ENCODE measurements at places on chromosomes 3 and 15.

DNA sequence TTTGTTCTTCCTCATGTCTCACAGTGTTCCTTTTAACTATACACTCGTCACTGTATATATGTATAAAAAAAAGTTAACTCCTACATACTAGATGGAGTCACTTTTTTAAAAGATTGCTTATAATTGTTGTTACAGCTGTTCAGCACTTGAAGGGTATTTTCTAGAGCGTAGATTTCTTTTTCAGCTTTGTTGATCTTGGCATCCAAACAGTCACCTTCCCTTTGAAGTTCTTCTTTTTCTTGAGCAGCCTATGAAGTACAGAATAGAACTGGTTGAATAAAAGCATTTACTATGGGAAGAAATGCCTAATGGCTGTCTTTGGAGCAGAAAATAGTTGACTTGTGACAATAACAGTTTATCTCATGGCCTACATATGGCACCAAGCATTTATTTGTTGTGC, 17.8 kb downstream of the TTC14 start:
- no peak for DNase-seq

DNA sequence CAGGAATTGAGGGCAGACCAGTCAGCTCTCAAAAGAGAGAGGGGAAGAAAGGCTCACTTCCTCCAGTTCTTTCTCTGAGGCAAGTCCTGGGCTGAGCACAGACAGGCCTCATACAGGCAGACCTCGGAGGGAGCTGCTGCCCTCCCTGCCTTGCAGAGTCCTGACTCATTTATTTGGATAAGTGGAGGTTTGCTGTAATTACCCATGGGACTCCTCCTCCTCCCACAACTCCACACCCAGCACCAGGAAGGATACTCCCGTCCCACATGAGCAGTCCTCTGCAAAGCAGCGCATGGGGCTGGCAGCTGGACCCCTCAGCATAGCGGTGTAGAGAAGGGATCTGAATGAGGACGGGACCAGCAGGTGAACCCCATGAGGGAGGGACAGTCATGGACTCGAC, 13.4 kb upstream of the SCN10A start:
- DNase-seq, result no peak

GRCh38 chr3:70488816-70489215, 176.4 kb upstream of the MDFIC2 start:
- no peak for DNase-seq

DNA sequence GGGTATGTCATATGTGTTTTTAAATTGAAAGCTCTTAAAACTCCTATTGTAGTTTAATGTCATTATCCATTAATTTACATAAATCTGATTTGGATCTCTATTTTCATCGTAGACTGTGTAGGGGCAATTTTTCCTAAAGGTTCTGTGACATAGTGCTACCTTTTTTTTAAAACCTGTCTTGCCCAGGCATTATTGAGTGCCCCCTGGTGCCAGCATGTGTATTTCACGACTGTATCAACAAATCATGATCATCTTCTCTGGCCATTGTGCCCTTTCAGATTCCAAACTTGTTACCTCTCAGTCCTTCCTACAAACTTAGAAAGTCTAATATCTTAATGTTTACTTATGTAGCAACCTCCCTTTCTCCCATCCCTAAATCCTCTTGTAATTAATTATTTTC, 97.2 kb upstream of the FLNB start:
- no peak for DNase-seq

DNA sequence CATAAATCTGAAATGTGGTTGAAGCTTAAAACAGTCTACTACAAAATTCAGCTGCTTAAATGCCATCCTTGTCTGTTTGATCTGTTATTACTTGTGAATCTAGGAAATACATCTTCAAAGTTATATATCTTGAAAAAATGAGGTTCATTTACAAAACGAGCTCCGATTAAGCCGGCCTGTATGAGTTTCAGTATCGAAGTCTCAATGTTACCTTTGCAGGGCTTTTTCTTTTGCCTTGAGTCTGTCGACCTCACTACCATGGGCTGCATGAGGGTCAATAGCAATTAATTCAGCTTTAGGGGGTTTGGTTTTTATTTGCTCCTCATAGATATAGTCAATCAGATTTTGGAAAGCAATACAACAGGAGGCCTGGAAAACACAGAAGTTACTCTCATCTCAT, 23.2 kb downstream of the ERICH6 start:
- no peak for DNase-seq

DNA sequence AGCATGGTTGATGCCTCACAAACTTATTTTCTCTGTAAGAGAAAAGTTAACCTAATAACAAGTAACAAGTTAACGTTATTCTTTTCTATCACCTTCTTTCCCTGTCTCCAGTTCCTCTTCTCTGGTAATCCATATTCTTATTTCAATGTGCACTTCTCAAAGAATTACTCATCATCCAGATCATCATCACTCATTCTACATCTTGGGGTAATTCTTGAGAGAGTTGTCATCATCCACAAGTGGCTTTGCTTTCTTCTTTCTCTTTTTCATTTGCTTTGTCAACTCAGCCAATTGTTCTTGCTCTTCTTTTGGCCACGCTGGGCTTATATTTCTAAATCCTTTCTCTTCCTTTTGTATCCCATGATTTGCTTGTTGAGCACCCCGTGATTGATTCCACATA, 20.8 kb upstream of the RNF111 start:
- DNase-seq, result no peak

DNA sequence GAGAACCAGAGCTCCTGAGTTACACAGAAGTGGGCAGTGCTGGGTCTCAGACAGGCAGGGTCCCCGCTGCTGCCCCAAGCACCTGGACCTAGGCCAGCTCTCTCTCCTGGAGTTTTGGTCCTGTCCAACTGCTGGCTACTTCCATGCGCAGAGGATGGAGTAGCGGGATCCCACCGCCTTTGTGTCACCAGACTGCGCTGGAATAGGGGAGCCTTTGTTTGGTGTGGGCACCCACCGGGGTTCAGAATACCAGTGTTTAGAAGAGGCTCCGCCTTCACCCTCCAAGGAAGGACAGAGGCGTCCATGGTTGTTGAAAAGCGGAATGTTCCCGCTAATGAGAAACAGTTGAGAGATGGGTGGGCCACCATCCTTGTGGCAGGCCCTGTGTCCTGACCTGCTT, 154.4 kb downstream of the DNAJB8 start:
- no peak for DNase-seq

GRCh38 chr15:35674873-35675781, 129.2 kb upstream of the DPH6 start:
- DNase-seq, result no peak

- DNase-seq, result no peak
Observed at GRCh38 chr15:64536244-64536836, 76.0 kb downstream of the ZNF609 start.

- no peak for DNase-seq
Observed at GRCh38 chr3:187810021-187810446, 64.8 kb upstream of the BCL6 start.

- no peak for DNase-seq
Observed at GRCh38 chr3:111737706-111738086, 121.4 kb upstream of the PHLDB2 start.

DNA sequence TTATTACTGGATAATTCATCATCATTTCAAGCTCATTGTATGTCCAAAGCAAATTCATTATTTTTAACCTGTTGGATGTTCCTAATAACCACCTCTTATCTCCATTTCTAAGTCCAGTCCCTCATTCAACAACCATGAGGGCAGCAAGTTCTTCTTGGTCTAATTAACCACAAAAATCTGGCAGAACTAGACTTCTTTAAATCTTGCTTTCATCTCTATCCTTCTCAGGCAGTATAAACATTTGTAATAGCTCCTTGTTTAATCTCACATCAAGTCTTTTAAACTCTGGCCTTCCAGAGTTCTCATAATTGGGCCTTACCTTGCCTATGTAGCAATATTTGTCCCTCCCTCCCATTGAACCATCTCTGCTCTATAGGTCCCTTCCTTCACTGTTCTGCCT, 17.0 kb upstream of the GHSR start:
- no peak for DNase-seq

GRCh38 chr3:5250467-5251195, 63.1 kb downstream of the EDEM1 start:
- DNase-seq, result no peak

- DNase-seq, result no peak
Observed at GRCh38 chr3:30266524-30266923, 339.9 kb upstream of the TGFBR2 start.

DNA sequence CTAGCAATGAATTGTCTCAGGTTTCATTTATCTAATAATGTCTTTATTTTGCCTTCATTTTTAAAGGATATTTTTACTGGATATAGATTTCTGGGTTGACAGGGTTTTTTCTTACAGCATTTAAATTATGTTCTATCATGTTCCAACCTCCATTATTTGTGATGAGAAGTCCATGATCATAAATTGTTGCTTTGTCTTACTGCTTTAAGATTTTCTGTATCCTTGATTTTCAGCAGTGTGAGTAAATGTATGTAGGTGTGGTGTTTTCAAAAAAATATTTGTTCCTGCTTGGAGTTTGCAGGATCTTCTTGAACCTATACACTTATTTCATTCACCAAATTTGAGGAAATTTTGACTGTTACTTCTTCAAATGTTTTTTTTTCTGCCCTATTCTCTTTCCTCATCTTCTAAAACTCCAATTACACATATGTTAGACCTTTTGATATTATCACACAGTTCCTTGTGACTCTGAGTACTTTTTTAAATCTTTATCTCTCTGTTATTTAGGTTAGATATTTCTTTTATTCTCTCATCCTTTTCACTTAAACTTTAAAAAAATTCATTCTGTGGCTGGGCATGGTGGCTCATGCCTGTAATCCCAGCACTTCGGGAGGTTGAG, 43.7 kb upstream of the SELENOK start:
- no peak for DNase-seq

- no peak for DNase-seq
Observed at GRCh38 chr3:69998759-69999139, 784 bp upstream of the SAMMSON start.

DNA sequence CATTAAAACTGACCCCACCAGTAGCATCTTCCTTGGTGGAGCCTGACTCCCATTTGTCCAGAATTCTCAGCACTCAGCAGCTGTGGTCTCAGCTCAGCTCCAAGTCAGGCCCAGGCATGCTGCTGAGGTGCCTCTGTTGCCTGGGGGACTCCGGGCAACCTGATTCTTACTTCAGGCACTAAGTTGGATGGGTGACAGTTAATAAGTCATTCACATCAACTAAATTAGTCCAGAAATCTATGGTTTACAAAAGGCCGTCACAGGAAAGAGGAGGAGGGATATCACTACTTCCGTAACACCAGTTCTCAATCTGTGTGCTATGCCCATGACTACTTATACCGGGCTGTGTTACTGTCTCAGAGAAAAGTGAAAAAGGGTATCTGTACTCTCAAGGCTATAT, 310.2 kb downstream of the SATB1 start:
- DNase-seq, result no peak

- no peak for DNase-seq
Observed at GRCh38 chr15:98413933-98414546, 234.3 kb upstream of the IGF1R start.

DNA sequence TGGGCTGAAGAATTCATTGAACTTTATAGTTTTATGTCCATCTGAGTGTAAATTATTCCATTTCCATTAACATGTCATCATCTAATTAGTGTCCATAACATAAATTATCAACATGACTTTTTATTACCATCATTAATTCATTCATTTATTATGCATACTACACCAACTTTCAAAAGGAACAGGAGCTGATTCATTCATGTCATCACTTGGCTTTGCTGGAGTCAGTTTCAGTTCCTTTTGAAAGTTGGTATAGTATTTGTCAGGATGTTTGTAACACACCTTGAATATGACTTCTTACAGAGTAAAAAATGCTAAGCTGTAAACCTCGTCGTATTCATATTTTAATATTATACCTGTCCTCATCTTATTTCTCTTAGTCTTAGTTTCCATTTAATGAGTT, 298.0 kb upstream of the RBMS3 start:
- DNase-seq, result no peak

DNA sequence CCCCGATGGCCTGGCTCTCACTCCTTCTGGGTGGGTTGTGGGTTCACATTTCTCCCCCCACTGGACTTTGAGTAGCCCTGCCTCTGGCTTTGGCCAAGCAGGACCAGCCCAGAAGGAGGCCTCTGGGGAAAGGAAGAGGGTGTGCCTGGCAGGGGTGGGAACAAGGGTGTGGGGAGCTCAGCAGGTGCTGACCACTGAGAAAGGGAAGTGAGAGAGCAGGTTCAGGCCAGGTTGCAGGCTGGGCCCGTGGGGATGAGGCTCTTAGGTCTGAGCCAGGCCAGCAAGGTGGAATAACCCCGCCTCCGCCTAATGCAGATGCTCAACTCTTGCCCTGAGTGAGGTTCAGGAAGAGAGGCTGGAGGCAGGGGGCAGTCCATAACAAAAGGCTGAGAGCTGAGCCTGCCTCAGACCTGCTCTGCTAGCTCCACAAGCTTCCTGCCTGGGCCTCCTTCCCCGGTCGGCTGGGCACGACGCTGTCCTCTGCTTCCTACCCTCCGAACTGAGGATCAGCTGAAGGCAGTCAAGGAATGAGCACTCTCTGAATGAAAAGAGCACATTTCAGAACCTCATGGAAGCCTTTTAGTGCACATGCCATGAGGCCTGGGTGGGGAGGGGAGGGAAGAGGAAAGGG, 82.7 kb downstream of the TLE3 start:
- no peak for DNase-seq

- DNase-seq, result no peak
Observed at GRCh38 chr15:47750030-47750739, 32.9 kb downstream of the SEMA6D start.

DNA sequence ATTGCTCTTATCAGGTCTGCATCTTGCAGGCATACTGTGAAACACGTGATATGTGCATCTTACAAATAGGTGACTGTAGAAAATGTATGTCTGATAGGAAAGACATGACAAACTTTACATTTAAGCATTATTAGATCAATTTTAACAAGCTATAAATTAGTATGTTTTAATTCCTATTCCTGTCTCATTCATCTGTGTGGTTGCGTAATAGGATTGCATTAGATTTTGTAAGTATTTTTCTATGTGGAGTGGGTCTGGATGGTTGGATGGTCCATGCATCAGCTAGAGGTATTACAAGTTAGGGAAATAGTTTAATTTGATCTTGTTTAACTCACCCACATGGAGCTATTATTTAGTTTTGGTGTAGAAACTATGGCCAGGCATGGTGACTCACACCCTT, 18.8 kb downstream of the ASTE1 start:
- DNase-seq, result no peak

- DNase-seq, result no peak
Observed at GRCh38 chr3:191020730-191021396, 158.4 kb upstream of the GMNC start.

GRCh38 chr15:71548401-71548807, 261.9 kb upstream of the NR2E3 start:
- DNase-seq, result no peak

GRCh38 chr3:9100513-9100894, 137.2 kb upstream of the RAD18 start:
- no peak for DNase-seq

GRCh38 chr3:12515631-12516030, 29.7 kb downstream of the MKRN2OS start:
- no peak for DNase-seq

GRCh38 chr3:3005146-3005744, 104.9 kb downstream of the IL5RA start:
- DNase-seq, result no peak

DNA sequence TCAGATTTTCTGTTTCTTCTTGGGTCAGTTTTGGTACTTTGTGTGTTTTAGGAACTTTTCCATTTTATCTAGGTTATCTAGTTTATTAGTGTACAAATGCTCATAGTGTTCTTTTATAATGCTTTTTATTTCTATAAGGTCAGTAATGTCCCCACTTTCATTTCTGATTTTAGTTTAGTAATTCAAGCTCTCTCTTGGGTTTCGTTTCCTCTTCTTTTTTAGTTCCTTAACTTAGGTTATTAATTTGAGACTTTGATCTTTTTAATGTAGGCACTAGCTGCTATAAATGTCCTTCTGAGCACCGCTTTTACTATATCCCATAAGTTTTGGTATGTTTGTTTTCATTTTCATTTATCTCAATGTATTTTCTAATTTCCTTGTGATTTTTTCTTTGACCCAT, 27.0 kb upstream of the CD200R1L start:
- DNase-seq, result no peak
